ENCODE measurements at places on chromosomes 12 and 14.
A peak's percentile ranks its signal among the peaks of the same experiment; 100 is the strongest.

- no peak for DNase-seq
Measured at GRCh38 chr12:88615490-88615889, 35.2 kb upstream of the KITLG start.

GRCh38 chr14:73293782-73294781 is 56.8 kb downstream of the PAPLN start:
- no peak for DNase-seq

DNA sequence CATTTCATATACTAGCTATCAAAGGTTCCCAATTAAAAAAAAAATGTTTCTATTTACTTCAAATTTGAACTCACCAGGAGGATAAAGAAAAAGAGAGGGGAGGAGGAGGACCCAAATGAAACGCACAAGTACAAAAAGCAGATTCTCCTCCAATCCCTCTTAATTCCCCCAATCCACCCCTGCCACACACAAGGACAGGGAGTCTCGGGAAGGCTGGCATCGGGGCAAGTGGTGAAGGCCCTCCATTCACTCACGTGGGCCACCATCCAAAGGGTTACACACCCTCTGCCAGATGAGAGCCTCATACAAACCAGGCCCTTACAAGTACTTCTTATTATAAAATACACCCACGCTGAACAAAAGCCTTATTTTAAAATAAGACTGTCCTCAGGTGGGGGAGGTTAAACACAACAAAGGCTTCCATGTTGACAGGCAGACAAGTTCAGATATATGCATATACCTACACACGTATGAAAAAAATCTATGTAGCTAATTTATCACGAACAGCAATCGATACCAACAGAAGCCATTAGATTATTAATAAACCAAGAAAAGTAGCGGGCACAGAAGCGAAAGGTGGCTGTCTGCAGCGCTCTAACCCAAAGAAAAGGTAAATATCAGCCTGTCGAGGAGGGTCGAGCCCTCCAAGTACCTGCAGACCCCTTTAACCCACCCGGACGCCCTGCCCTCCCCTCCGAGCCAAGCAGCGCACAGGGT is 1.5 kb downstream of the ATP2B1 start:
- peak; percentile 51 for DNase-seq

- DNase-seq: no peak
Measured at GRCh38 chr14:64692189-64692985, 11.8 kb upstream of the PLEKHG3 start.

DNA sequence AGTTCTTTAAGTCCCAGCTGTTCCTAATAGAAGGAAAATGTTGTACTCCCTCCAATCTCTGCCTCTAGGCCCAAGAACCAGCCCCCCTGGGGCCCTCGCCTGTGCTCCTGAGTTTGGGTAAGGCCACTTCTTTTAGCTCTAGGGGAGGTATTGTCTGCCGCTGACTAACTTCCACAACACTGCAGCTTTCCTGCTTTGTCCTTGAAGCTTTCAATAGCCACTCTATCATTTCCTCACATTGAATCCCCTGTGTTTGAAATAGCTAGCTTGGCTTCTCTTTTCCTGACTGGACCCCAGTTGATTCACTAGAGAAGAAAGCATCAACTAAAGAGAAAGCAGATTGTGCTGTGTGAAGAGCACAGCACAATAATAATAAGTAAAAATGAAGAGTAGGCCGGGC is 28.8 kb downstream of the KRT80 start:
- DNase-seq: no peak

DNA sequence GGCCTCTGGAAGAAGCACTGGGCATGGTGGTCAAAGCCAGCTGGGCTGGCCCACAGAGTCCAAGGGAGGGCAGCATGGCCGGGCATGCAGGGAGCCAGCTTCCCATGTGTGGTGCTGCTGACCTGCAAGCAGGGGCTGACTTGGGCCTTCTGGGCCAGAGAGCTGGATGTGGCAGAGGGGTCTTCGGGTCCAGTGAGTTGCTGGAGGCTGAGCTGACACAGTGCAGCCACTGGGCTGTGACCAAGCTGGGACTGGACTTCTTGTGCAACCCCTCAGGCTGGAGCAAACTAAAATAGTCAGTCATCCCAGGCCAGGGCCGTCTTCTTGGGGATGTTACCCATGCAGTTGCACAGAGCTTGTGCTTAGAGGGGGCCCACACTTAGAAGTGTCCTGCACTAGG is 7.3 kb upstream of the RIN3 start:
- DNase-seq: no peak

GRCh38 chr14:21108791-21109190 is 7.9 kb downstream of the TMEM253 start:
- DNase-seq: no peak
